ENCODE measurements at places on chromosomes 6 and 20.

- H3K27ac ChIP-seq = no peak overlapping the region
- H3K4me1 ChIP-seq = no peaks in the 10 kb centered on the region
- no peaks in the 10 kb centered on the region for H3K27me3 ChIP-seq
- H3K36me3 ChIP-seq = no peaks in the 10 kb centered on the region
- no peak for DNase-seq
- H3K4me3 ChIP-seq = no peak overlapping the region
Measured at GRCh38 chr6:140644017-140644416, 1269.6 kb upstream of the CITED2 start.

- H3K27me3 ChIP-seq = no peaks in the 10 kb centered on the region
- no peaks in the 10 kb centered on the region for H3K4me1 ChIP-seq
- H3K4me3 ChIP-seq = no peak overlapping the region
- no peak overlapping the region for H3K27ac ChIP-seq
- DNase-seq = no peak
- H3K36me3 ChIP-seq = no peaks in the 10 kb centered on the region
Measured at GRCh38 chr6:168778201-168778600, 337.2 kb downstream of the SMOC2 start.

GRCh38 chr6:36830577-36830976 lies 8.7 kb downstream of the CPNE5 start:
- DNase-seq = no peak
- no peaks in the 10 kb centered on the region for H3K36me3 ChIP-seq
- H3K4me3 ChIP-seq = no peak overlapping the region
- H3K27me3 ChIP-seq = no peaks in the 10 kb centered on the region
- H3K4me1 ChIP-seq = peaks cover 13% of the 10 kb centered on the region

- no peaks in the 10 kb centered on the region for H3K4me1 ChIP-seq
- H3K27ac ChIP-seq = no peak overlapping the region
- H3K4me3 ChIP-seq = no peak overlapping the region
- no peaks in the 10 kb centered on the region for H3K36me3 ChIP-seq
- DNase-seq = no peak
Measured at GRCh38 chr6:18725449-18725848, 338.3 kb downstream of the RNF144B start.

GRCh38 chr6:3484192-3484591 lies 27.3 kb upstream of the SLC22A23 start:
- no peak for DNase-seq
- no peaks in the 10 kb centered on the region for H3K4me1 ChIP-seq
- no peak overlapping the region for H3K27ac ChIP-seq
- H3K4me3 ChIP-seq = no peak overlapping the region
- no peaks in the 10 kb centered on the region for H3K27me3 ChIP-seq
- no peaks in the 10 kb centered on the region for H3K36me3 ChIP-seq

- no peak overlapping the region for H3K27ac ChIP-seq
- no peak overlapping the region for H3K4me3 ChIP-seq
- no peak for DNase-seq
- H3K4me1 ChIP-seq = no peaks in the 10 kb centered on the region
Measured at GRCh38 chr6:124148236-124148957, 344.7 kb downstream of the NKAIN2 start.
